ENCODE measurements at places on chromosomes 2 and 18. TPM values are rescaled to one million over a fixed set of nuclear protein-coding genes. Genes with fewer than 3 reads are reported as not detected.

The GCG gene
- total RNA-seq = 21.1 TPM

GRCh38 chr18:74331404-74331803 lies 15.8 kb downstream of the C18orf63 start:
- peak; percentile 32 for DNase-seq

The IGFBP2 gene
- 163 TPM for total RNA-seq

GRCh38 chr2:145413261-145414030 lies 893.5 kb upstream of the ZEB2 start:
- no peak for DNase-seq

The FLACC1 gene
- 0.80 TPM for total RNA-seq

GRCh38 chr2:205568620-205569019 lies 113.7 kb upstream of the NRP2 start:
- DNase-seq = no peak

GRCh38 chr2:2646433-2647051 lies 315.5 kb upstream of the MYT1L start:
- DNase-seq = no peak

DNA sequence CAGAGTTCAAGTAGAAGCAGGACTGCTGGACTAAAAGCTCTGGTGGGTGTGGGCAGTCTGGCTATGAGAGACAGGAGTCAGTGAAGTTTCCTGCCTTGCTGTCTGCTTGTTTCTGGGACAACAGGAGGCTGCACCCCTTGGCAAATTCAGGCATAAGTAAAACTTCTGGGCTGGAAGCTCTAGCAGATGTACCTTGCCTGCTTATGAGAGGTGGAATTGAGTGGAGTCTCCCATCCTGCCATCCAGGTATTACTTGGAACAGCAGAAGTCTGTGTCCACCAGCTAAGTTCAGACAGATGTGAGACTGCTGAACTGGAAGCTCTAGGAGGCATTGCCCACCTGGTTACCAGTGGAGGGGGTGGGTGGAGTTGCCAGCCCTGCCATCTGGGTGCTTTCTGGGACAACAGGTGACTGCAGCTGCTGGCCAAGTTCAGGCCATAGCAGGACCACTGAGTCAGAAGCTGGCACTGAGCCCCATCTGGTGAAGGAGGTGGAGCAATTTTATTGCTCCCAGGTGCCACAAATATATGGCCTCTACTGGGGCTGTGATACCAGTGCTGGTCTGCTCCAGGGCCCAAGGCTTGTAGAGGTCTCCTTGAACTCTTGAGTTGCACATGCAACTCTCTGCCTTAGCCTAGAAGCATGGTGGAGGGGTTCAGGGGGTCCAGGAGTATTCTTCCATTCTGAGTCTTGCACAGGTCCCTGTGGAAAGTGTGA lies 199.4 kb upstream of the FN1 start:
- DNase-seq = no peak

GRCh38 chr2:219142329-219142728 lies 18.3 kb downstream of the NHEJ1 start:
- DNase-seq = no peak

All from hepatocyte (in vitro differentiated cells).